Activated CD4-positive, alpha-beta memory T cell treated with anti-CD3 and anti-CD28 coated beads, Interleukin-2, amount 10 ng/mL, durations not matched to agents 7 days and 5 days (primary cell): ENCODE measurements at places on chromosomes 2 and 18. TPM values are rescaled to one million over a fixed set of nuclear protein-coding genes. Genes with fewer than 3 reads are reported as not detected.

DNA sequence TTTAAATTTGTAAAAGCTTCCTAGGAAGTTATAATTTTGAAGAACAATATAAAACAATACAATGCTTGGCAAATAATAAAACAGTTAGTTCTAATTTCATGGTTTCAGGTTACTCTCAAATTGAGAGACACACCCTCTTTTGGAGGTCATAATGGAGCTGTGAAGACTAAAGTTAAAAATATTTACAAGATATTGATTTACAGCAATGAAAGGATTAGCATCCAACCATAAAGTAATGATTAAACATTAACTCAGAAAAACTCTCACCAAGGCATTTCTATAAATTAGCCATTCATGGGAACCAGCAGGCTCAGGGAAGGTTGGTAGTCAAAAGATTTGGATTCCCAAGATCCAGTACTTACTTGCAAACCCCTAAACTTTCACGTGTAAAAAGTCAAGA, 6.4 kb downstream of the DPP4 start:
- peaks cover 79% of the 10 kb centered on the region for H3K36me3 ChIP-seq
- no peak overlapping the region for H3K27ac ChIP-seq
- no peak for DNase-seq
- H3K4me1 ChIP-seq = peaks cover 80% of the 10 kb centered on the region
- no peaks in the 10 kb centered on the region for H3K27me3 ChIP-seq

DNA sequence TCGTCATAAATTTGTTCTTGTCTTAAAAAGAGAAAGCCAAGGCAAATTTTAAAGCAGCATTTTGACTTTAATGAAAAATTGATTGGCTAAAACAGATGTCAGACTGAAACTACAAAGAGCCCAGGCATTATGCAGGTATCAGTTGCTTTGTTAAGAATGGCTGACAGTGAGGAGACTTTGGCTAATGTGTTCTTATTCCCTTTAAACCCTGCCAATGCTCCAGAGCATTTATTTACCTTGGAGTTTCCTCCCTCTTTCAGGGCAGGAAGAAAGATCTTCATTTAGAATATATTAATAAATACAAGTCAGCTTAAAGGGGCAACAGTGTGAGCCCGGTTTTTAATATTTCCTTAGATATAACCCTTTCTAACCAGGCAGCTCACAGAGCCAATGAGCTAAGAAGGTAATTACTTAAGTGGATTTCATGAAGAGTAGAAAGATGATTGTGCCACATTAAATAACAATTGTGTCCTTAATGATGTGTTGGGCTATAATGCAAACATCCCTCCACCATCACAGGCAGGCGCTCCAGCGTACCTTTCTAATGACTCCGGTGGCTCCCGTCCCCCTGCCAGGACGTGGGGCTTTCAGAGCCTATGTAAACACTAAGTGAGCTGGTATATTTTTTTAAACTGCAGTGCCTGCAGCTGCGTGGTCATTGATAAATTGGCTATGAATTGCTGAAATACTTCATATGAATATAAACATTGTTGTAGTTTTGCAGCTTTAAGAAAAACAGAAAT, 349.4 kb upstream of the POU3F3 start:
- no peak for DNase-seq
- no peaks in the 10 kb centered on the region for H3K36me3 ChIP-seq
- no peaks in the 10 kb centered on the region for H3K4me1 ChIP-seq
- no peaks in the 10 kb centered on the region for H3K27me3 ChIP-seq

GRCh38 chr2:188677142-188677541, 297.0 kb upstream of the COL3A1 start:
- no peaks in the 10 kb centered on the region for H3K27me3 ChIP-seq
- H3K27ac ChIP-seq = no peak overlapping the region
- DNase-seq = no peak
- no peaks in the 10 kb centered on the region for H3K4me1 ChIP-seq
- no peaks in the 10 kb centered on the region for H3K36me3 ChIP-seq

DNA sequence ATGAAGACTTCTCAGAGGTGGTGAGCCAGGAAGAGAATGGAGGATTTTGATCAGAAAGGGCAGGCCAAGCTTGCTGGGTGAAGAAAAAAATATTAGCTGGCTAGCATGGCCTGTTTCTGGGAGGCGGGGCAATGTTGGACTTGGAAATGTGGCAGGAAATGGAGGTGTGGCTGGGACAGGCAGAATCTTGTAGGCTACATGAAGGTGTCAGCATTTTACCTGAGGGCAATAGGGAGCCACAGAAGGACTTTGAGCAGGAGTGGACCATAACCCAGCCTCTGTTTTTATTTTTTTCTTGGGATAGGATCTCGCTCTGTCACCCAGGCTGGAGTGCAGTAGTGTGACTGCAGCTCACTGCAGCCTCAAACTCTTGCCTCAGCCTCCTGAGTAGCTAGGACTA, 31.7 kb downstream of the EMX1 start:
- no peak overlapping the region for H3K4me3 ChIP-seq
- DNase-seq = no peak
- H3K27ac ChIP-seq = no peak overlapping the region
- H3K27me3 ChIP-seq = no peaks in the 10 kb centered on the region
- H3K4me1 ChIP-seq = peaks cover 21% of the 10 kb centered on the region
- H3K36me3 ChIP-seq = no peaks in the 10 kb centered on the region

Gene ZNF512
- total RNA-seq = 34.0 TPM

DNA sequence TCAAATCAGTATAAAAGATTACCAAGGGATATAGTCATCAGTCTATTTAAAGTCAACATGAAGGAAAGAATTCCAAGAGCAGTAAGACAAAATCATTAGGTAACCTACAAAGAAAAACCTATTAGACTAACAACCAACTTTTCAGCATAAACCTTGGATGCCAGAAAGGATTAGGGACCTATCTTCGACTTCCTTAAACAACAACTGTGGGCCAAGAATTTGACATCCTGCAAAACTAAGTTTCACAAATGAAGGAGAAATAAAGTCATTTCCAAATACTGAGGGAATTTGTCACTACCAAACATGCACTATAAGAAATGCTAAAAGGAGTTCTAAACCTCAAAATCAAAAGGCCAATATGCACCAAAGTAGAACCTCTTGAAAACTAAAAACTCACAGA, 147.9 kb upstream of the TFPI start:
- no peaks in the 10 kb centered on the region for H3K27me3 ChIP-seq
- no peak overlapping the region for H3K27ac ChIP-seq
- H3K36me3 ChIP-seq = no peaks in the 10 kb centered on the region
- DNase-seq = no peak

DNA sequence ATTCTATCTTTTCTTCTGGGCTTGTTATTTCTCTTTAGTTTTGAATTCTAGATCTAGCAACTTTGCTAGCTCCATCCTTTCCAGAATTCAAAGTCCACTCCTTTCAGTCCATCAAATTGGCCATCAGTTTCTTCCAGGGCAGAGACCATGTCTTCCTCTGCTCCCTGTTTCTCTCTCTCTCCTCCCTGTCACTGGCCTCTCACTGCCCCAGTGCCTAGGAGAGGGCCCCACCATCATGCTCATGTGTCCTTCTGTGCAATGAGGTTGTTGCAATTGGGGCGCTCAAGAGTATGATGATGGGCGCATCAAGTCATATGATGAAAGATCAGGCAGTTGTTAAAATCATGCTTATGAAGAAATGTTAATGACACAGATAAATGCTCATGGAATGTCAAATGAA, 159.2 kb upstream of the HS6ST1 start:
- H3K36me3 ChIP-seq = no peaks in the 10 kb centered on the region
- H3K27ac ChIP-seq = no peak overlapping the region
- DNase-seq = no peak
- H3K4me3 ChIP-seq = no peak overlapping the region
- peaks cover 3% of the 10 kb centered on the region for H3K27me3 ChIP-seq
- peaks cover 5% of the 10 kb centered on the region for H3K4me1 ChIP-seq

Gene KIF1A
- 0.71 TPM for total RNA-seq

Gene TUBB8B
- not detected for total RNA-seq

GRCh38 chr2:230987137-230988020, 8.5 kb upstream of the SPATA3 start:
- no peak overlapping the region for H3K27ac ChIP-seq
- H3K27me3 ChIP-seq = peaks cover 39% of the 10 kb centered on the region
- peak; percentile 78 for DNase-seq
- H3K36me3 ChIP-seq = peaks cover 3% of the 10 kb centered on the region

DNA sequence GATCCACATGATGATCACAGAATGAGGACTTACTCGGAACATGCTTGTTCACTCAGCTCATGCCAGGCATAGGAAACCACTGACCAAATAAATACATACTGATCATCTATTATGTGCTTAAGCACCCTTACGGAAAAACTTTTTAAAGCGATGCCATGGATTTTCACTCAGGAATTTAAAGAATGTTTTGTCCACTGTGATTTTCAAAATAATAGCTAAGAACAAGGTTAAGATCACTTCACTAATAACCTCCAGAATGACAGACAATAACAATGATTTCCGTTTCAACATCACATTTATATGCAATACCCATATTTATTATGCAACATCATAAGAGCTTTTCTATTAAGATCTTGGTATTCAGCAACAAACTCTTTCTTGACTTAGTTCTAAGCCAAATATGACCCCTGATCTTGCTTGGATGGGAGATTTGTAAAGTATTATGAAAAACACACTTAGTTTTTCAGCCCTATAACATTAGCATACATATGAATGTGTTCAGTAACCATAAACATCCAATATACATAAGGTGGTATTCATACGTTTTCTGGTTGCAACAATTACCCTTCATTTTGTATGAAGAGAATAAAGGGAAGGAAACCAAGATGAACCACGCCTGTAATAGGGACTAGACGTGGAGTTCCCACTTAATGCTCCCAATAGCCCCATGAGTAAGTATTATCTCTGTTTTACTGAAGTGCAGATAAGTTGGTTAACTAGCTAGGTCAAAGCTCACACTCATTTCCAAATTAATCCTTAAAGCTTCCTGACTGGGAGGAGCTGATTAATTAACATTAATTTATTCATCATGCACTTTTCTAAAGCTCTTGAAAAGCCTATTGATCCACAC, 1.9 kb downstream of the CD302 start:
- H3K4me1 ChIP-seq = peaks cover 11% of the 10 kb centered on the region
- peaks cover 46% of the 10 kb centered on the region for H3K27me3 ChIP-seq
- no peak overlapping the region for H3K27ac ChIP-seq
- DNase-seq = no peak
- peaks cover 4% of the 10 kb centered on the region for H3K36me3 ChIP-seq

Gene FSIP2
- total RNA-seq = 0.15 TPM

Gene SERPINB3
- not detected for total RNA-seq

Gene PLA2R1
- total RNA-seq = not detected

Gene TUBA4B
- not detected for total RNA-seq

GRCh38 chr18:43571078-43571689, 293.9 kb upstream of the SYT4 start:
- no peaks in the 10 kb centered on the region for H3K4me1 ChIP-seq
- no peak overlapping the region for H3K27ac ChIP-seq

DNA sequence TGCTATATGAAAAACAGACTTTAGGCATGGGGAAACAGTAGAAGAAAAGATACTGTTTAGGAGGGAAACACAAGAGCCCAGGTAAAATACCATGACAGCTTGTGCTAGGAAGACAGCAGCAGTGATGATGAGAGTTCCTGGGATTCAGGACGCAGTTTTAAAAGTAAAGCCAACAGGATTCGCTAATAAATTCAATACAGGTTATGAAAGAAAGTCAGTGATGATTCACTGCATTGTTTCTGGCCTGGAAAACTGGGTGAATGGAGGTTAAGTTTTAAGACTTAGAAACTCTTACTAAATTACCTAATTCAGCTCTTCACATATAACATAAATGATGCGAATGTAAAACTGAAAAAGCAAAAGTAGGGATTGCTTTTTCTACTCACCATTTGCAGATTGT, 27.9 kb upstream of the RNU4ATAC start:
- no peak overlapping the region for H3K27ac ChIP-seq
- no peaks in the 10 kb centered on the region for H3K27me3 ChIP-seq
- H3K4me3 ChIP-seq = no peak overlapping the region
- no peak for DNase-seq
- H3K4me1 ChIP-seq = peaks cover 16% of the 10 kb centered on the region

- H3K4me3 ChIP-seq = no peak overlapping the region
- DNase-seq = no peak
- no peaks in the 10 kb centered on the region for H3K27me3 ChIP-seq
- H3K36me3 ChIP-seq = no peaks in the 10 kb centered on the region
These were observed 152.6 kb upstream of the FSHR start for GRCh38 chr2:49306925-49307324.

GRCh38 chr2:10132996-10133647, 10.6 kb downstream of the RRM2 start:
- peaks cover 44% of the 10 kb centered on the region for H3K4me1 ChIP-seq
- no peaks in the 10 kb centered on the region for H3K27me3 ChIP-seq
- no peak overlapping the region for H3K27ac ChIP-seq
- H3K4me3 ChIP-seq = no peak overlapping the region
- H3K36me3 ChIP-seq = peaks cover 73% of the 10 kb centered on the region

Gene HDAC4
- 67.4 TPM for total RNA-seq

DNA sequence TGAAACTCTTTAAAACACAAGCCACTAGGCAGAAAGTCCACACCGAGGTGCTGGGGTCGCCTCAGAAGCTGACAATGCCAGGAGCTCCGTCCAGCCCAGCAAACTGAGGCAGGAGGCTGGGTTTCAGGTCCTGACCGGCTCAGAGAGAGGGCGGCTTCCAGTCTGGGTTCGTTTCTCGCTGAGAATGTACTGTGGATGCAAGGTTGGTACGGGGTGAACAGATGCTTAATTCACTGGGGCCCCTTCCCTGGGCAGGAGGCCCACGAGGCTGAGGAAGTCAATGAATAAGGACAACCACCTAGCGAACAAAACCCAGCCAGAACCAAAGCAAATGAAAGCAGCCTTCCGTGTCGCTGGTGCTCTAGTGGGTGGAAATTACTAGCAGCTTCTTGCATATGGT, 142.0 kb downstream of the RTP5 start:
- no peak overlapping the region for H3K27ac ChIP-seq
- H3K4me3 ChIP-seq = no peak overlapping the region
- peaks cover 7% of the 10 kb centered on the region for H3K27me3 ChIP-seq
- no peak for DNase-seq
- peaks cover 3% of the 10 kb centered on the region for H3K36me3 ChIP-seq

- peaks cover 36% of the 10 kb centered on the region for H3K27me3 ChIP-seq
- H3K36me3 ChIP-seq = no peaks in the 10 kb centered on the region
- DNase-seq = no peak
- no peak overlapping the region for H3K4me3 ChIP-seq
- no peak overlapping the region for H3K27ac ChIP-seq
These were observed 23.4 kb downstream of the NR4A2 start for GRCh38 chr2:156309167-156309566.

DNA sequence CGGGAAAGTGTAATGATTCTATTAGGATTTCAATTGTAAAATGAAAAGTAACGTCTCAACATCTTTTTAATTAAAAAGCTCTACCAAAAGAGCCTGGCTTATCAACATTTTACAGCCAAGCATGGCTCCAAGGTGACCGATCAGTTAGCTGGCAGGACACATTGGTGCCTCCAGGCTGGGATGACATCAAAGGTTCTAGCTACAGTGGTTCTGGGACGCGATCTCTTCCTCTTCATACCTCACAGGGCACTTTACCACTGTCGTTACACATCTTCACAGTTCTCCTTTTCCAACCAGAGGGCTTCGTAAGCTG, 693 bp downstream of the ORC2 start:
- H3K27me3 ChIP-seq = no peaks in the 10 kb centered on the region
- no peak for DNase-seq
- peaks cover 27% of the 10 kb centered on the region for H3K36me3 ChIP-seq
- peaks cover 69% of the 10 kb centered on the region for H3K4me1 ChIP-seq
- H3K4me3 ChIP-seq = peak overlapping the region; percentile 92

Gene CCDC150
- total RNA-seq = 11.8 TPM

Gene METTL4
- 23.7 TPM for total RNA-seq

Gene FBXO41
- 13.3 TPM for total RNA-seq
